ENCODE measurements at places on chromosomes 1 and 21.

DNA sequence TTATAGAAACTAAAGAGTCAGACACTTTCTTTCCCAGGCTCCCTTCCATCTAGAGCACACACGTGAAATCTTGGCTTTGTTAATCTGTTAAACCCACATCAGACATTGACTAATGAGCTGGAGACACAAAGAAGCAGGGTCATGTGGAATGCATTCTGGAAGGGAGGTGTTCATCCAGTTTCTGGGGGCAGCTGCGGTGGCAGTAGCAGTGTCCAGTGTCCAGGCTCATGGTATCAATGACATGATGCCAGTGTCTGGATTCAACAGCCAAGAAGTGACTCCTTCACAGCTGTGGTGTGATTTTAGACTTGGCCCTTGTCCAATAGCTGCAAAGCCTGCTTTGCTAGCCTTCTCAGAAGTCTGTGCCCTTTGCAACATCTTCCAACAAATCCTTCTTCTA, 95.2 kb downstream of the NTPCR start:
- DNase-seq: no peak

DNA sequence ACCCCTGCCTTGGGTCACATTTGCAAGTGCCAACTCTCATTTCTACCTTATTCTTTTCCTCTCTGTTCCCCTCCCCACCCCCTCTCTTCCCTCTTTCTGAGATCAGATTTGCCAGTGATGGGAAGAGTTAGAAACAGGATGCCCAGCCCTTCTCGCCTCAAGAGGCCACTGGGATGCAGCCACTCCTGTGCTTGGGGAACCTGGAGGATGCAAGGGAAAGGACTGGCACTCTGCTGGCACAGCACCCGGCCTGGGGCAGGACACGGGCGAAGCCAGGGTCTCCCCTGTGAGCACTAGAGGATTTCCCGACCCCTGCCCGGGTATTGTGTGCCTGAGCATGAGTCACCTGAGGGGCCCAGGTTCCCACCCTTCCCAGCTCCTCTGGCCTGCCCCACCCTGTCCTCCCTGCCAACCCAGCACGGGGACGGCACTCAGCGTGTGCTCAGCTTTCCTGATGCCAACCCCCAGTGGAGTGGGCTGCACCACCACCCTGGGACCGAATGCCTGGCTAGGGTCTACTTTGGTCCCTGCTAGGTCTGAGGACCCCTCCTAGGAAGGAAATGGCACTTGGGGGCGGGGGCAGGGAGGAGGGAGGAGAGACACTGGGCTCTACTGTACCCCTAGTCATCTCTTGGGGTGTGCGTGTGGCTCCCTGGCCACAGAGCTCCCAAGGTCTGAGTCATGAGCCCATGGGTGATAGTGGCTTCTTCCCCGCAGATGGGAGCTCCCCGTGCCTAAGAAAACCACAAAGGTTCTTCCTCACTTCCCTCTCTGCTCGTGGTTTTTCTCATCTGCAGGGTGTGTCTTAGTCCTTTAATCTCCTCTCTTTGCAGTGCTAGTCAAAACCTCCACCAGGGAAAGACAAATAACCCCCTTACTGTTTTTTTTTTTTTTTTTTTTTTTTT, 12.4 kb downstream of the LMNA start:
- no peak for DNase-seq

DNA sequence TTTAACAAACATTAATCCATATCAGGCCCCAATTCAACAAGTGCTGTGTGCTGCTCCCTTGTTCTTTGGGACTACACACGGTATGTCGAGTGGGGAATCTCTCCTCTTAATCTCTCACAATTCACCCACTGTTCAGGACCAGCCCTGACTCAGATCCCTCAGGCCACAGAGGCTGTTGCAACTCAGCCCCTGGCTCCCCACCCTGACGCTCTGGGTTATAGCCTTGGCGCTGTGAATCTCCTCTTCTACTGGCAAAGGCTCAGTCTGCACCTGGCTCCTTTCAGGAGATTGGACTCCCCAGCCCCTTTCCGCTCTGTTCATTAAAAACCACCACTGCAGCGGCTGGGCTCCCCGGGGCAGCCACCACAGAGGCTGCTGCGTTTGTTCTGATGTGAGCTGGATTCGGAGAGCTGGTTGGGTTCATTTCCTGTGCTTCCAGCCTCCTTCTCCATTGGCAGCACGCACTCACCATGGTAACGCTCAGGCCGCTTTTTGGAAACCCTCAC, 13.0 kb downstream of the CAPN8 start:
- no peak for DNase-seq

DNA sequence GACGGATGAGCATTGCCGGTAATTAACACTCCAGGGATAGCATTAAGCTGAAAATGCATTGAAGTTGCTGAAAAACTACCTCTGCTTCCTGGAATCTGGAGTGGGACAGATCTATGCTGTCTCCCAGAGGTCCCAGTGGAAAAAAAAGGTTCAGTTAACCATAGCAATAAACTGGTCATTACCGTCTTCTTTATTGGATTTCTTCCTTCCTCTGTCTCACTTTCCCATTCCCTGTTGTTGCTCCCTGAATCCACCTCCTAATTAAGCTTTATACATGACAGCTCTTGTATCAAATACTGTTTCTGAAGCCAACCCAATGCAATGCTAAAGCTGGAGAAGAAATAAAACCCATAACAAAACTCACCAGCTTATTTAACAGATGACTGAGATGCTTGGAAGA, 1805.9 kb downstream of the NCAM2 start:
- DNase-seq: no peak

- no peak for DNase-seq
Measured at GRCh38 chr1:102853136-102853535, 255.2 kb downstream of the COL11A1 start.

DNA sequence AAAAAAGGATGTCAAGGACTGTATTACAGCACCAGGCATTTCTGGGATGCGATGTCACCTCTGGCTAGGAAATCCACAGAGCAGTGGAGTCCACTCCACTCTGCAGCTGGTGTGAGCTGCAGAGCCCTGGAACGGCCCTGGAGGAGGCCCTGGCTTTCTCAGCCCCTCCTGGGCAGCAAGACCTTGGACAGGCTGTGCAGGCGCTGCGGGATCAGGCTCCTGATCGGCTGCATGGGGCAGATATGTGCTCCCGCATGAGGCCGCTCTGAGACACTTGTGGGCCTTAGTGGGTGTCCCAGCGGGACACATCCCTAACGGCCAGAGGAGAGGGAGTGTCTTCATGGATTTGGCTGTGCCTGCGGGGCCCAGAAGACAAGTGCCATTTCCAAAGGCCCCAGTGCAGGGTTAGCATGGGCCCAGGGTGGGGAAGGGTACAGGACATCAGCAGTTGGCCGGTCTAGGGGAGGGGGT, 6.2 kb downstream of the DNMT3L start:
- DNase-seq: no peak

GRCh38 chr1:46180082-46180616, 3.9 kb upstream of the P3R3URF start:
- DNase-seq: no peak

GRCh38 chr1:59885160-59885832, 41.3 kb downstream of the CYP2J2 start:
- DNase-seq: no peak

DNA sequence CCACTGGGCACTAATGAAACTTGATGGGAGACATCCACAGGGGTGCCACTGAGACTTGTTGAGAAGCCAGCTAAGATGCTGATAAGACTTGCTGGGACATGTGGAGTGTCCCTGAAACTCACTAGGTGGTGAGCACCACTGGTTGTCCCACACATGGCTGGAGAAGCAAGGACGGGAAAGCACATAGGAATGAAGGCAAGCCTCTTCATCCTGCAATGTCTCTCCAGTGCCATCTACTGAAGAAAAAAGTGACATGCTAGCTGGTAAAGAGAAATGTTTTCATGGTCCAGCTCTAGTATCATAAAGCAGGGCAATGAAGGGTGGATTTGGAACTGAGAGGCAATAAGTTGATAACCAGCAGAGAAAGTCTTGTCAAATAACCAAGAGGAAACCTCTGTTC, 283.0 kb downstream of the PAPPA2 start:
- DNase-seq: no peak

- no peak for DNase-seq
Measured at GRCh38 chr1:10399444-10399941, 629 bp downstream of the PGD start.

DNA sequence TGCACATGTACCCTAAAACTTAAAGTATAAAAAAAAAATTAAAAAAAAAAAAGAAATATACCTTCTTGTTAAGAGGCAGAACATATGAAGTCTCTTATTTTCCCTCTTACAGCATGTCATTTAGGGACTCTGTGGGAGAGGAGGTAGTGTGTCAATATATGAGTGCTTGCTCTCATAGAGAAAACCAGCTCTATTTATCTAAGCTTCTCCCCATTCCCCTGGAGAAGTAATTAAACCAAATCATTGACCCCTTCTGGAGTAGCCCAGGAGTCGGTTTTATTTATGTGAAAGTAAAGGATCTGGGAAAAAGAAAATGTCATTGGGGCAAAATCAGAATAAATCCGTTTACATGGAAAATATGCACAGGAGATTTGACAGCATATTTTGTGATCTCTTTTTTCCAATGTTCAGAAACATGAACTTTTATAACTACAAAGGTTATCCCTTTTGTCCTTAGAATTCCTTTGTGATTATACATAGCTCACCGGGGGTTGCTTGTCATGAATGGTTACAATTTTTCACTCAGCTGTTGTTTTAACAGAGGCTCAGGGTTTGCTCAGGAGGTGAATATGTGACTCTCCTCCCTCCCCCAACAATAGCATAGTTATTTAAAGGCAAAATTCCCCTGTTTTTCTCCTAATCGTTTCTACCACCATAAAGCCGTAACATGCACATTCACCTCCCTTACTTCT, 114.5 kb upstream of the C1orf21 start:
- DNase-seq: no peak

GRCh38 chr1:99544328-99544727, 101.6 kb upstream of the PALMD start:
- peak; percentile 18 for DNase-seq

DNA sequence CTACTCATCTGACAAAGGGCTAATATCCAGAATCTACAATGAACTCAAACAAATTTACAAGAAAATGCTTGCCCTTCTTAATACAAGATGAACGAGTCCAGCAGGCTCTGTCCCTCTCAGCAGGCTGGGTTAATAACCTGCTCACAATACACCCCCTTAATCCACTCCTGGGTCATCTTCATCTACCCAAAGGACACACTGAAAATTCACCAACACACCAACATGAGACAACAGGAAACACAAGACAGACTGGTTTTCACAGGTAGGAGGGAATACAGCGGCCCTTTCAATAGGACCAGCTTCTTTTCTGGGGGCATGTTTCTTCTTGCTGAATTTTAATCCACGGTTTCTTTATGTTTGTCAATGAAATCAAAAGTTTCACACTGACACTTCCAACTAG, 44.6 kb downstream of the SUSD4 start:
- no peak for DNase-seq
